ENCODE measurements at places on chromosomes 2 and 18.

- H3K27ac ChIP-seq, result no peak overlapping the region
- H3K4me1 ChIP-seq, result no peaks in the 10 kb centered on the region
- DNase-seq, result no peak
- no peak overlapping the region for H3K4me3 ChIP-seq
- H3K36me3 ChIP-seq, result no peaks in the 10 kb centered on the region
- peaks cover 15% of the 10 kb centered on the region for H3K27me3 ChIP-seq
These were observed 27.4 kb upstream of the C2orf69 start for GRCh38 chr2:199883474-199884212.

- no peak overlapping the region for H3K27ac ChIP-seq
- no peaks in the 10 kb centered on the region for H3K36me3 ChIP-seq
- H3K27me3 ChIP-seq, result no peaks in the 10 kb centered on the region
These were observed 685.6 kb upstream of the NXPH2 start for GRCh38 chr2:139465789-139466188.

GRCh38 chr2:78561876-78562275 lies 463.6 kb upstream of the REG3G start:
- no peaks in the 10 kb centered on the region for H3K36me3 ChIP-seq
- H3K27ac ChIP-seq, result no peak overlapping the region
- no peak for DNase-seq

DNA sequence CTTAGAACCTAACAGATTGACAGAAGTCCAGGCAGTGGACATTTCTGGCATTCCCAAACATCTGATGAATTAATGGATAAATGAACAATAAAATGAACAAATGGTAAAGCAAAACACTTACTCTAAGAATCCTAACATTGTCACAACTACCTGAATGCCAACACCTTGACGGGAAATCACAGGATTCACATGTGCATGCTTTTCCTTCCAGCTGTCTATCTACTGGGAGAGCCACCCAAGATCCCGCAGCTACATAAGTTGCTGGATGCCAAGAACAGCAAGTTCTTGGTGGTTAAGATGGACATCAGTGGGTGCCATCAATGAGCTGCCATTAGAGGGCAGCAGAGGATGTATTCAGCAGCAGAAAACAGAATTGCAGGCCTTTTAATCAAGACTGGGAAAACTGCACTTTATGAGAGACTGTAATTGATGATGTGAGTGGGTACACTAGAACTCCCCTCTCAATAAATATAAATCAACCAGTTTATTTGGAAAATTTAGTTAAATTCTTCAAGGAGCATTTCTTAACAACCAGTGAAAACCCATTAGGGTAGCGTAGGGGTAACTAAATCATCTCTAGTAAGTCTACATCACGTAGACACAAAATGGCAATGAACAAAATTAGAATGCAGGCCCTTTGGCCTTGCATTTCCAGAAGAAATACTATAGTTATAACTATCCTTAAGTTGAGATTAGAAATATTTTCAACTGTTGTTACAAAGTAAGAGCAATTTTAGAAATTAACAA lies 45.6 kb downstream of the SESTD1 start:
- no peak overlapping the region for H3K27ac ChIP-seq
- peak; percentile 68 for DNase-seq
- H3K4me1 ChIP-seq, result no peaks in the 10 kb centered on the region

- no peak for DNase-seq
- peaks cover 90% of the 10 kb centered on the region for H3K36me3 ChIP-seq
- H3K4me1 ChIP-seq, result peaks cover 4% of the 10 kb centered on the region
- peak overlapping the region; percentile 39 for H3K27ac ChIP-seq
- no peaks in the 10 kb centered on the region for H3K27me3 ChIP-seq
These were observed 131.2 kb upstream of the CCDC195 start for GRCh38 chr2:224847381-224847780.

DNA sequence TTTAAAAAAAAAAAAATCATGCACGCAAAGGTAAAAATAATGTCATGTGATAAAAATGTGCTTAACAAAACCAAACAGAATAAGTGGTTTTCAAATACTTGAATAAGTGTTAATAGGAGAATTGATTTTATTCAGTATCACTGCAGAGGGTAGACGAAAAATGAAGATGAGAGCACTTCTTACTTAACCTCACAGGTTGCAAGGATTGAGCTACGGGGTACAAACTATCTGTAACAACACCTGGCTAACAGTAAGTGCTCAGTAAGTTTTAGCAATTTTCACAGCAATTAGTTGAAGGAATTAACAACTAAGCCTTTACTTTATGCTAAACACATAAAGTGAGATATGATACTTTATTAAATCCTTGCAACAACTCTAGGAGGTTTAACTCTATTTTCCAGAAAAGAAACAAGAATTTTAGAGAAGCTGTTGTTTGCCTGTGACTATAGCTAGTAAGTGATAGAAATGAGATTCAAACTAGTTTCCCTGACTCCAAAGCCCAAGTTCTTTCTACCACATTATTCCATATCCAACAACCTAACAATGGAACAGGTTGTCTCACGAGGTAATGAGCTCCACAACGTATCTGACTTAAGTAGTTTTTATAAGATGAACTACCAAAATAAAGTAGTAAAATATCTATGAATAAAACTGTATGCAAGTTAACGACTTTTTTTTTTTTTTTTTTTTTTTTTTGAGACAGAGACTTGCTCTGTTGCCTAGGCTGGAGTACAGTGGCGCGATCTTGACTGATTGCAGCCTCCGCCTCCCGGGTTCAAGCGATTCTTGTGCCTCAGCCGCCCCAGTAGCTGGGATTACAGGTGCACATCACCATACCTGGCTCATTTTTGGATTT lies 4.7 kb downstream of the PRKD3 start:
- peaks cover 1% of the 10 kb centered on the region for H3K27me3 ChIP-seq
- DNase-seq, result no peak
- H3K27ac ChIP-seq, result no peak overlapping the region
- H3K4me1 ChIP-seq, result peaks cover 40% of the 10 kb centered on the region

DNA sequence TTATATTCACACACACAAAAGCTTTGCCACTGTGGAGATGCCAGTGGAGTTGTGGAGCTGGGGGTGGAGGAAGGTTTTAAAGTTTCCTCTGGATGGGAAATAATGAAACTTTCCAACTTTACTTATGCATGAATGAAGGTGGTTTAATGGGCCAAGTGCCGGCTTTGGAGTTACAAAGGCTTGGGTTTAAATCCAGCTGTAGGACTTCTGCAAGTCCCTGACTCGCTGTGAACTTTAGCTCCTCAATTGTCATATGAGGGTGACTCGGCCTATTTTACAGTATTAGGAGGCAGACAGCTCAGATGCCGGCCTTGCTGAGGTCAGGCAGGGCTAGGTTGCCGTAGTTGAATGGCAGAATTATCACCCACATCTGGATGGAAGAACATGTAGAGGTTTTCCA lies 415.8 kb upstream of the TRIB2 start:
- peaks cover 50% of the 10 kb centered on the region for H3K4me1 ChIP-seq
- no peak overlapping the region for H3K4me3 ChIP-seq
- H3K27ac ChIP-seq, result peak overlapping the region; percentile 50
- no peak for DNase-seq
- no peaks in the 10 kb centered on the region for H3K27me3 ChIP-seq

DNA sequence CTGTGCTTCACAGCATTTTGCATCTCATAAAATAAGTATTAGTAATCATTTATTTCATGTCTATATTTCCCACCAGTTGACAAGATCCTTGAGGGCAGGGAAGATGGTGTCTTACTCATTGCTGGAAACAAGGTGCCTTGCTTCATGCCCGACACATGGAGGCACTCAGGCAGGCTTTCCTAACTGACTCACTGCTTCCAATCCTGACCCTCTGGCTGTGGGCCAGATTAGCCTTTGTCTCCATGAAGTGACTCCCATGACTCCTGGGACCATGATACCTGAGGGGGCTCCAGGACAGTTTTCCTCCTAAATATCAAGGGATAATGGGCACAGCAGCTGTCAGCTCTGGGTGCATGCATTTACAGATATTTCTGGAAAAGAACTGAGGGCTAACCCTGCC lies 275.1 kb downstream of the AGPS start:
- no peaks in the 10 kb centered on the region for H3K36me3 ChIP-seq
- no peak overlapping the region for H3K4me3 ChIP-seq
- no peak for DNase-seq
- no peaks in the 10 kb centered on the region for H3K27me3 ChIP-seq

- no peaks in the 10 kb centered on the region for H3K4me1 ChIP-seq
- no peak overlapping the region for H3K27ac ChIP-seq
- no peak overlapping the region for H3K4me3 ChIP-seq
- H3K27me3 ChIP-seq, result no peaks in the 10 kb centered on the region
- no peak for DNase-seq
These were observed 196.4 kb upstream of the CDH20 start for GRCh38 chr18:61136711-61137251.

GRCh38 chr18:31617031-31617717 lies 25.5 kb downstream of the TTR start:
- no peak for DNase-seq
- no peak overlapping the region for H3K27ac ChIP-seq
- no peaks in the 10 kb centered on the region for H3K4me1 ChIP-seq
- no peaks in the 10 kb centered on the region for H3K36me3 ChIP-seq
- no peaks in the 10 kb centered on the region for H3K27me3 ChIP-seq

DNA sequence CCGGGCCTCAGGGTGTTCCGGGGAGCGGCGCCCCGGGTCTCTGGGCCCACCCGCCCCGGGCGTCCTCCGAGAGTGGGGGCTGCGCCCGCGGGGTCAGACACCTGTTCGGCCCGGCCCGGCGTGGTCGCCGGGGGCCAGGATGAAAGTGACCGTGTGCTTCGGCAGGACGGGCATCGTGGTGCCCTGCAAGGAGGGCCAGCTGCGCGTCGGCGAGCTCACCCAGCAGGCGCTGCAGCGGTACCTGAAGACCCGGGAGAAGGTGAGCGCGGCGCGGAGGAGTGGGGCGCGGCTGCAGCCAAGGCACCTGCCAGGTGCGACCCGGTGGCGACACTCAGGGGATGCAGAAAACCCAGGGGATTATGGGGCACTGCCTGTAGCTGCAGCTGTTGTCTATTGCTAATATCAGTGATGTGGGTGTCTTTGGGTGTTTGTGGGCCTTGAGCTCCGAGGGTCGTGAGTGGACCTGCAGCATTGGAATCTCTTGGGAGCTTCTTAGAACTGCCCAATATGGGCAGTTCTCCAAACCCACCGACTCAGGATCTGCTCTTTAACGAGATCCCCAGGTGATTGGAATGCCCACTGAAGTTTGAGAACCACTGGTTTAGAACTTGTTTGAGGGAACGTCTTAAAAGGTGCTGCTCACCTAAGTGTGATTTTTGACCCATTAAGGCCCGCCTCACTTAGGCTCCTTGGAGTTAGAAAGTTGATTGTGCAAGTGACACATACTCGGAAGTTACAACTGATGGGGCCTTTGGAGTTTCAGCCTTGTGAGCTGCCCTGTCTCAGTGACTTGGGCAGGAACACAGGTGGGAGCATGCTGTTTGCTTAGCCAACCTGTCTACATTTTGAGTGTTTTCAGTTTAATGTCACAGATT lies 823 bp downstream of the PARD3B start:
- peaks cover 12% of the 10 kb centered on the region for H3K4me1 ChIP-seq
- H3K36me3 ChIP-seq, result no peaks in the 10 kb centered on the region
- no peak overlapping the region for H3K27ac ChIP-seq
- peak overlapping the region; percentile 63 for H3K4me3 ChIP-seq

- no peaks in the 10 kb centered on the region for H3K36me3 ChIP-seq
- peaks cover 7% of the 10 kb centered on the region for H3K27me3 ChIP-seq
These were observed 259.3 kb upstream of the SP5 start for GRCh38 chr2:170455617-170456426.

GRCh38 chr18:76791106-76791505 lies 31.3 kb upstream of the ZNF236 start:
- no peak overlapping the region for H3K4me3 ChIP-seq
- H3K27me3 ChIP-seq, result peaks cover 16% of the 10 kb centered on the region
- no peak for DNase-seq
- H3K36me3 ChIP-seq, result peaks cover 4% of the 10 kb centered on the region

DNA sequence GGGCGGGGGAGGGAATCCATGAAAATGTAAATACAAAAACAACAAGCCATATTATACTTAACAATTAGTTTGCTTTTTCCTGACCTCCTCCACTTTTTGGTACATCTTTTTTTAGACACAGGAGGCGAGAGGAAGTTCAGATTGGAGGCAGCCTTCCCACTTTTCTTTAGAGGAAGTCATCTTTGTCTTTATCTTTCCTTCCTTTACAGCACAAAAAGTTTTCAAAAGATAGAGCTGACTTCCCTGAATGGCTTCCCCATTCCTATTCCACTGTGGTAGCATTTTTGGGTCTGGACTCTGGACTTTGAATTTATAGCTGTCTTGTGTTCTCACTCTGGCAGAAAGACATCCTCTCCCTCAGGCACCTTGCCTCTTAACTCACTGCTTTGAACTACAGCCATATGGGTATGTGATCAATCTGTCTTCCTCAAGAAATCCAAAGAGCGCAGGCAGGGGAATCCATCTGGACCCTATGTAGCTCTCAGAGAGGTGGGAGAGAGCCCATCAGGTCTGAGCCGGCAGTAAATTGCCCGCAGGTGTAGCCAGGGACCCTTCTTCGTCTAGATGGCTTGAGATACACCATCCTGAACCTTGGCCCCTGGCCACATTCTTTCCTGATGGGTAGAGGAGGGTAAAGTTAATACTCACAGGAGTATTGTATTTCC lies 101.9 kb downstream of the AQP4 start:
- no peaks in the 10 kb centered on the region for H3K27me3 ChIP-seq
- H3K27ac ChIP-seq, result no peak overlapping the region
- no peak for DNase-seq
